ENCODE measurements at places on chromosomes 1 and 21.

GRCh38 chr1:165313903-165314302 is 42.6 kb downstream of the LMX1A start:
- no peak for DNase-seq

- DNase-seq = no peak
Measured at GRCh38 chr1:111696330-111696729, 42.9 kb downstream of the INKA2 start.

DNA sequence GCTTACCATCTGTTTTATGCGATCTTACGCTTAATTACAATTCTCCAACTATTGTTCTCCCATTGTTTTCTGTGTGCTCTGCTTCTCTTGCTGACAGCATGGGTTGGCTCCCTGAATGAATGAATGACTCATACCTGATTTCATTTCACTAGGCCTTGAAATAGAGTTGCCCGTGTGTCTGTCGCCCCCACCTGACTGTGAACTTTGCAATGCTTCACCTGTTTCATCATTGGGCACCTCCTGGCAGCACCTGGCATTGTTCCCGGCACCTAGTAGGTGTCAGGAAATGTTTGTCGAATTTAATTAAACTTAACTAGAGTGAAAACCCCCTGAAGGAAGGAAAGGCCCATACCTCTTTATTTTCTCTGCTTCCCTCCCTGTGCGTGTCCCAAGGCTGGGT is 120.5 kb upstream of the KLHDC7A start:
- DNase-seq = no peak

DNA sequence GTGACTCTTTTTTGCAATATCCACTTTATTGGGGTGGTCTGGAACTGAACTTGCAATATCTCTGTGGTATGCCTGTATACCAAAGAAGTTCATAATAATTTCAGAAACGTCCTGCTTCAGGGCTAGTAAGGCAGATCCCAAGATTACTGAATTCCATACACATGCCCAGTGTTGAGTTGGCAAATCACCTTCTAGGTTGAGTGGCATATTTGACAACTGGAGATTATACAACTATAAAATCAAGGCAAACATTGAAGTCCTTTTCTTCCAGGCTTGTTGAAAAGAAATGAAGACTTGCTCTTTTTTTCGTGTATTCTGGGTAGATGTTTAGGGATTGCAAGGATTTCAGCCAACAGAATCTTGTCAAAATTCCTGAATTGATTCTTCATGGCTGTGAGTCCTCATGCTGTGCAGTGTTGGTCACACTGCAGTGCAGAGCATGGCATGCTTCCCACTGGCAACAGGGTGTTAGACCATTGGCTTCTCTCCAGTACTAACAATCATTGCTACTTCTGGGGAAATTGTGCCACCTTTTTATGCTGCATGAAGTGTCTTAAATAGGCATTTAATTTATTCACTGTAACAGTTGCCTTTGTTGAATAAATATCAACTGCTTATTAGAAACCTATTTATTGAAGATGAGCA is 367.1 kb upstream of the ADGRL4 start:
- no peak for DNase-seq

DNA sequence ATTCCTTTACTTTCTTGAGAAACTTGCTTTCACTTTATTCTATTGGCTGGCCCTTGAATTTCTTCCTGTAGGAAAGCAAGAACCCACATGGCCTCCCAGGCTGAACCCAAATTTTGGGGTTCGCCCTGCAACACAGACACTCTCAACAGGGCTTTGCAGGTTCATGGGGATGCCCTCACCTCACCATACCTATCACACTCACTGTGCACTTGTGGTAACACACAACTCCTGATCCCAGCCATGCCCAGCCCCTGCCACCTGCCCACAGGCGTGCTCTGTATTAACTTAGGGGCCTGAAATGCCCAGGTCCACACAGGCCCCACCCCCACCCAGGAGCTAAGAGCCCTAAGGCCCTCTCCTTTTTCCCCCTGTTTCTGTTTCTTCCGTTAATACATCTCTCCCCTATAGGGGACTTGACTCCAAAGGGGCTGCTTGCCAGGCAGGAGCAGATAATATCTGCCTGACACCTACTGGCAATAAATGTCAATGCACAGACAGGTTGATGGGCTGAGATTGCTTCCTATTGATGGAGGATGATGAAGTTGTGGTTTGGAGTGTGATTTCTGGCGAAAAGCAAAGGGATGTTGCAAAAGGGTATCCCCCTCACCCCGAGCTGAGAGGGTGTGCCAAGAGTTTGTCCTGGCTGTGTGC is 171.5 kb downstream of the AJAP1 start:
- no peak for DNase-seq

- no peak for DNase-seq
Measured at GRCh38 chr1:14682941-14683621, 84.6 kb downstream of the KAZN start.

GRCh38 chr1:151428068-151428467 is 28.7 kb downstream of the PSMB4 start:
- no peak for DNase-seq

GRCh38 chr21:43306911-43307676 is 119.8 kb downstream of the SIK1 start:
- peak; percentile 87 for DNase-seq

DNA sequence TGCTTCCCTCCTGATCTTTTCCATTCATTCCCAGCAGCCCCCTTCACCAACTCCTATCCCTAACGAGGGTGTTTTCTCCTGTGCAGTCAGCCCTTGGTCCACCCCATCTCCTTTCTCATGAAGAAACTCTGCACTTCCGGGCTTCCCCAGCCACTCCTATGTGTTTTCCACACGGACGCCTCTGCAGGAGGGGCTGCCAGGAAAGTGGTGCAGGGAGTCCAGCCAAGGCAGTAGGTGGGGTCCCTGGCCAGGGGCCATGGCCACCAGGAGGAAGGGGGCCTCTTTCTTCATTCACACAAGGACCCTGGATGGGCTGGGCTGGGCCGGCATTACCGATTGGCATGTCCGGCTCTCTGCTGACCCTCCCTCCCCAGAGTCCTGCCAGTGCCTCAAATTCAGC is 72.8 kb upstream of the EFHD2 start:
- no peak for DNase-seq

DNA sequence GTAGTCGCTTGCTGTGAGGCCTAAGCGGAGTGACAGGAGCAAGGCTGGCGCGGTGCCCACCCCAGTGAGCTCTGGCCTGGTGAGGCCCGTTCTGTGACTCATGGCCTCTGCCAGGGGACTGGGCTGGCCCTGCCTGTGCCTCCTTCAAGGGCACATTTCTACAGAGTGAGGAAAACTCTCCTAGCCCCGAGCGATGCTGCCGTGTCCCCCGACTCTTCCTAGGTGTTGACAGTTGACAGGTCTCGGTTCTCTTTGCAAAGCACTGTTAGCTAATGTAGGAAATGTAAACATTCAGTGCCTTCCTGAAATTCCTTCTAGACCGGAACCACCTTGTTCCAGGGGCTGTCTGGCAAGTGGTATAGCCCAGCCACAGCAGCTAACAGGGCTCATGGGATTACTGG is 43.9 kb downstream of the ABCG1 start:
- DNase-seq = no peak

- DNase-seq = no peak
Measured at GRCh38 chr1:74592580-74593355, 80.4 kb upstream of the LRRC53 start.

DNA sequence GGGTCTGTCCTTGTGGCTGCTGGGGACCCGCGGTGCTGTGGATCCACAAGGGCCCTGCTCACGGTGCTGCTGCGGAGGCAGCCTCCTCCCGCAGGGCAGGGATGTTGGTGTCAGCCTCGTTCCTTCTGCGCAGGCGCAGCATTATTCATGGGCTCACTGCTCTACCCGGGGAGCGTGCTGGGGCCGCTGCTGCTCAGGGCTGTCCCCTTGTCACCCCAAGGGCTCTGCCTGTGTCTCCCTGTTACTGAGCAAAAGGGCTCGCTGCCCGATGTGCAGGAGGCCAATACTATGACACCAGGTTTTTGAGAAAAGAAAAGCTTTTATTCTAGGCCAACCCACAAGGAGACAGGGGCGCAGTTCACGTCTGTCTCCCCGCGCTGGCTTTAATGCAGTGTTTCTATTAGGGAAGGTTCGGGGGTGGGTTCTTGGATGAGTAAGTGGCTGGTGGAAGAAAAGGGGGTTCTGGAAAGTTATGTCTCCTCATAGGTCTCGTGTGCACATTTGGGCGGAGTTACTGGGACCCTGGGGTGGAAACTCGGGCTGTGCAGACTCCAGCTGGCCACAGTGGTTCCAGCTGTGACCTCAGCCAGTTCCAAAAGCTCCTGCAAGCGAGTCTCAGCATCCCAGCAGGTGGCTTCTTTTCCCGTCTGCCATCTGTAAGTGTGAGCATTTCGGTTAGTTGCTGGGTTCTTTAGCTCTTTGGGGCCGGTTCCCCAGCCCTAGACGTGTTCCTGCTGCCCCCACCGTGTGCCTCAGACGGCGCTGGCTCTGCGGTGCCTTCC is 40.8 kb upstream of the LRRC3 start:
- no peak for DNase-seq

GRCh38 chr21:45555251-45555556 is 13.0 kb upstream of the SLC19A1 start:
- peak; percentile 55 for DNase-seq

GRCh38 chr1:41805771-41806471 is 112.8 kb downstream of the HIVEP3 start:
- DNase-seq = no peak

DNA sequence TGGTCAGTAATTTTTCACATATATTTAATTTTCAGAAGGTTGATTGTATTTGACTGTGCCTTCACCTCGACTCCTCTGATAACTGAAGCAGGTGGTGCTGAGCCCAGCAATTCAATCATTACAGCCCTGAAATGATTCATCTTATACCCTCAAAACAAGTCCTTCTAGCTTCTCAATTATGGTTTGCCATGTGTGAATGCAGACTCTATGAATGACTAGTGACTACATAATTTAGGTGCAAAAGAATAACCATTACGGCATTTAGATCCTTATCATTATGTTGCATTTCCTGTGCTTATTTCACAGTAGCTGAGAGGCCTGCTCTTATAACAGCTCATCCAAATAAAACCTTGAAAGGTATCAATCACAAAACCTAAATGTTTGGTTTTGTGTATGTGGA is 54.0 kb upstream of the COL11A1 start:
- peak; percentile 43 for DNase-seq

DNA sequence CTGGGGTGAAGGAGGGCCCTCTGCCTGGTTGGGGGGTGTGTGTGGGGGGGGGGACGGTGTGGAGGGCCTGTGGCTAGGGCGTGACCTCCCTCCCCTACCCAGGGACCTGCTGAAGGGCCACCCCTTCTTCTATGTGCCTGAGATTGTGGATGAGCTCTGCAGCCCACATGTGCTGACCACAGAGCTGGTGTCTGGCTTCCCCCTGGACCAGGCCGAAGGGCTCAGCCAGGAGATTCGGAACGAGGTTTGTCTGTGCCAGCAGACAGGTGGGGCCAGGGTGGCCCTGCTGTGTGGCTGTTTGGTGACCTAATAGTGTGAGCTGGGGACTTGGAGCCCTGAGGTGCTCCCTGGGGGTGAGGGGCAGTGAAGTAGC is 43.9 kb downstream of the COQ8A start:
- DNase-seq = no peak

DNA sequence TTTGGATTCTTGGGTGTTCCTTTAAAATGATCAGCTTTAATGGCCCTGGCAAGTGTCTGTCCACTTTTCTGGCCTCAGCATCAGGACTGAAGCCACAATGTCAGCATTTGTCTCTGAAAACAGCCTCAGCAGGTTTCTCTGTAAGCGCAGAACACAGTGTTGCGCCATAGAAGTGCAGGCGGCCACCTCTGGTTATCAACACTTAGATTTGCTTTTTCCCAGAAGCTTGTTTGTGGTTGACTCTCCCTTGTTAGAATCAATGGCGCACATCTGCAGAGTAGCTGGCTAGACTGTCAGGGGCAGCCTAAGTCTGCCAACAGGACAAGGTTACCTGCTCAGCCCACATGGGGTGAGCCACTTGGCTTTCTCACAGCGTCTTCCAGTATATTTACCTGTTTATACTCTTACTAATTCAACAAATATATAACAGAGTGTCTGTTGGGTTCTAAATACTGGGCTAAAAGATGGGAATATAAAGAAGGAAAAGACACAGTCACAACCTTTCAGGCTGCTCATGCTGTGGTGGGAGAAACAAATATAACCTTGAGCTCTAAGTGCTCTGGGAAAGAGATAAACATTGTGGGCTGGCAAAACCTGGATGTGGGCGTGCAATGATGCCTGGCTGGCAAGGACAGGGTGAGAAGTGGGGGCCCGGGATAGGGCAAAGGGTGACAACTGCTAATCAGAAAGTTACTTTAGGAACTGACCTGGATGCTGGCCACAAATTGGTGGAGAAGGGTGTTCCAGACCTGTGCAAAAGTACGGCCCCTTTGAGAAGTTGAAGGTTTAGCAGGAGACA is 149.3 kb upstream of the KIAA0040 start:
- no peak for DNase-seq

- DNase-seq = no peak
Measured at GRCh38 chr1:69845655-69846054, 277.9 kb downstream of the LRRC7 start.

GRCh38 chr1:91856996-91857395 is 29.0 kb downstream of the TGFBR3 start:
- no peak for DNase-seq

- DNase-seq = no peak
Measured at GRCh38 chr21:44513389-44514217, 26.4 kb downstream of the KRTAP10-1 start.

Measured in ELR (cell line).